ENCODE measurements at places on chromosomes 3 and 15.

GRCh38 chr3:162034368-162034767, 537.8 kb downstream of the OTOL1 start:
- DNase-seq = no peak

DNA sequence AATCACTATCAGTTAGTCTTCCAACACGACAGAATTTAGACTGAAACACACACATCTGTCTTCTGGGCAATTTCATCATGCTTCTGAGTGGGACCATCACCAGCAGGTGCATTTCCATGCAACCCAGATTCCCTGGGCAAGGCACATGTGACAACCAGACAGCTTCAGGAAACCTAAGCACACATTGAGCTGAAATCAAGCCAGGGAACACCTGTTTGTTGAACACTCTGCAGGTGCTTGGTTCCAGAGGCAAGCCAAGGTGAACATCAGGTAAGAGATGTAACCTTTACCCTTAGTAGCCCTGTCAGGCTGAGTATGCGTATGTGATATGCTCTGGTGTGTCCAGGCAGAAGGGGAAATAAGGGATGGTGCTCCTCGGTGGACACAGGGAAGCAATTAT, 3.3 kb upstream of the PSMD2 start:
- DNase-seq = no peak

- DNase-seq = no peak
Measured at GRCh38 chr15:55965091-55965490, 28.3 kb downstream of the NEDD4 start.

GRCh38 chr3:125062904-125063618, 7.3 kb upstream of the HEG1 start:
- DNase-seq = no peak

DNA sequence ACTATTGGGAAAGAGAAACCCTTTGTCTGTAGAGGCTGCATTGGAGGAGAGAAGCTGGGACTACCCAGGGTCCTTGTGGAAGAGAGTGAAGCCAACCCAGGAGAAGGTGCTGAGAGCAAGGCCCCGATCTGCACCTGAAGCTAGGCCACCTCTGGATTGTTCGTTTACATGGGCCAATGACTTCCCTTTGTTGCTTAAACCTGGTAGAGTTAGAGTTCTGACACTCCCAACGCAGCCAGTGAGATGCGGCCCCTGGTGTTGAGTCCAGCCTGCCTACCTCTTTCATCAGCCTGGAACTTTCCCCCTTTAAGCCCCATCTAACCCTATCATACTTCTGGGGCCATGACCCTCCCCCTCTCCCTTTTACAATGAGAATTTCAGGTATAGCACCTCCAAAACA, 30.8 kb downstream of the CCDC13 start:
- DNase-seq = no peak

- no peak for DNase-seq
Measured at GRCh38 chr15:75616766-75617165, 8.8 kb downstream of the SNUPN start.

DNA sequence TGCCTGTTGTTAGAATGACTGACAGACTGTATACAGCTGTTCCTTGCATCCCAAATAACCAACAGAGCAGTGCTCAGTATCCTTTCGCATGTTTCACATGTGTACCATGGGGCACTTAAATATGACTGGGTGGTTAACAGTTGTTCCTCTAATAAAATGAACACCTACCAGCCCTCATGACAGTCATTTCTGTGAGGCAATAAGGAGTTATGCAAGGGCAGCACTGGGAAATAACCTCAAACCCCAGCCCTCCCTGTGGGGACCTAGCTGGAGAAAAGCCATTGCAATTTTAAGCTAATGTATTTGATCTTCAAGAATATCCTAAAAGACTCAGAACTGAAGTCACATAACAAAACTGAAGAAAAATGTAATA, 7.3 kb downstream of the RFT1 start:
- no peak for DNase-seq

- no peak for DNase-seq
Measured at GRCh38 chr15:67906382-67906781, 66.5 kb upstream of the RNU6-1 start.

All from activated CD4-positive, CD25-positive, alpha-beta regulatory T cell treated with anti-CD3 and anti-CD28 coated beads, Interleukin-2, amount 50 U/mL, for 16 hours (primary cell).